Mesenchymal stem cell (in vitro differentiated cells and primary cell): ENCODE measurements at places on chromosomes 6 and 20.
A peak's percentile ranks its signal among the peaks of the same experiment; 100 is the strongest.

- no peak overlapping the region for H3K27ac ChIP-seq
- DNase-seq: no peak
- H3K36me3 ChIP-seq: no peaks in the 10 kb centered on the region
Observed at GRCh38 chr6:143096403-143096802, 35.7 kb downstream of the AIG1 start.

GRCh38 chr6:149170564-149171452 is 146.7 kb upstream of the TAB2 start:
- no peaks in the 10 kb centered on the region for H3K27me3 ChIP-seq
- H3K4me3 ChIP-seq: no peak overlapping the region
- peaks cover 3% of the 10 kb centered on the region for H3K4me1 ChIP-seq
- H3K27ac ChIP-seq: no peak overlapping the region
- DNase-seq: no peak
- H3K36me3 ChIP-seq: no peaks in the 10 kb centered on the region

GRCh38 chr20:48541581-48542071 is 286.2 kb downstream of the PREX1 start:
- H3K4me3 ChIP-seq: no peak overlapping the region
- no peak overlapping the region for H3K27ac ChIP-seq
- peaks cover 72% of the 10 kb centered on the region for H3K27me3 ChIP-seq
- DNase-seq: no peak
- H3K36me3 ChIP-seq: no peaks in the 10 kb centered on the region
- peaks cover 10% of the 10 kb centered on the region for H3K4me1 ChIP-seq

- no peaks in the 10 kb centered on the region for H3K4me1 ChIP-seq
- no peaks in the 10 kb centered on the region for H3K36me3 ChIP-seq
- H3K4me3 ChIP-seq: no peak overlapping the region
- DNase-seq: no peak
- no peaks in the 10 kb centered on the region for H3K27me3 ChIP-seq
Observed at GRCh38 chr6:79993012-79993910, 11.2 kb upstream of the TTK start.

GRCh38 chr6:2938632-2939083 is 32.7 kb downstream of the SERPINB6 start:
- peaks cover 2% of the 10 kb centered on the region for H3K4me1 ChIP-seq
- DNase-seq: no peak
- no peaks in the 10 kb centered on the region for H3K27me3 ChIP-seq

- H3K36me3 ChIP-seq: peaks cover 3% of the 10 kb centered on the region
- H3K27me3 ChIP-seq: peaks cover 43% of the 10 kb centered on the region
- H3K4me1 ChIP-seq: peaks cover 2% of the 10 kb centered on the region
- H3K4me3 ChIP-seq: no peak overlapping the region
- no peak for DNase-seq
- H3K27ac ChIP-seq: no peak overlapping the region
Observed at GRCh38 chr6:149950423-149950822, 8.6 kb downstream of the ULBP2 start.

DNA sequence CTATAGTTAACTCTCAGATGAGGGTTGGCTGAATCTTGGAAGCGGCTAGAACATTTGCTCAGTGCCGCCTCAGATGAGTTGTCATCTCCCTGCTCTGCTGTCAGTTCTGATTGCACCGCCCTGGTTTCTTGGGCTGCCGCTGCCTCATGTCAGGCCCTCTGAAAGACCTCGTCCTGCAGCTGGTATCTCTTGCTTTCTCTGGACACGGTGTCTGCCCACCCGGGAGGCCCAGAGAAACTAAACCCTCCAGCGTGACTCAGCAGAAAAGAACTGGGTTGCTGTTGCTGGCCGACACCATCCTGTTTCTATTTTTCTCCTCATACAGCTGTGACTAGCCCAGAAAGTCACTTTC is 355.4 kb downstream of the CD83 start:
- DNase-seq: peak; percentile 53
- H3K4me3 ChIP-seq: no peak overlapping the region
- no peaks in the 10 kb centered on the region for H3K36me3 ChIP-seq
- peak overlapping the region; percentile 21 for H3K27ac ChIP-seq

DNA sequence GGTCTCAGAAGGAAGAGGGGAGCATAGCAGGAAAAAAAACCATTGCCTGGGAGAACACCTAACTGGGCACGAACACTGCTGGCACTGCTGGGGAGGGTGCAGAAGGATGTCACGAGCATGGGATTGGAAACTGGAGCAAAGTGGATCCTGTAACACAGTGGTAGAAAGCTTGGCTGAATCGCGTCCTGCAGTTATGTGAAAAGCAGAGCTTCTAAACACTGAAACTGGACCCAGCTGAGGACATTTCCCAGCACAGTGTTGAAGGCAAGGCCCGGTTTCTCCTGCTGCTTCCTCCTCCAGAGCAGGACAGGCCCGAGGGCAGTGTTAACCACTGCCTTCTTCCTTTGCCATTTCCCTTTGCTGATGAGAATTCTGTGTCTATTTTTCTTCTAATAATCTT is 6.7 kb downstream of the APMAP start:
- H3K27ac ChIP-seq: no peak overlapping the region
- H3K36me3 ChIP-seq: peaks cover 14% of the 10 kb centered on the region
- H3K4me1 ChIP-seq: peaks cover 2% of the 10 kb centered on the region
- H3K27me3 ChIP-seq: no peaks in the 10 kb centered on the region
- H3K4me3 ChIP-seq: no peak overlapping the region

DNA sequence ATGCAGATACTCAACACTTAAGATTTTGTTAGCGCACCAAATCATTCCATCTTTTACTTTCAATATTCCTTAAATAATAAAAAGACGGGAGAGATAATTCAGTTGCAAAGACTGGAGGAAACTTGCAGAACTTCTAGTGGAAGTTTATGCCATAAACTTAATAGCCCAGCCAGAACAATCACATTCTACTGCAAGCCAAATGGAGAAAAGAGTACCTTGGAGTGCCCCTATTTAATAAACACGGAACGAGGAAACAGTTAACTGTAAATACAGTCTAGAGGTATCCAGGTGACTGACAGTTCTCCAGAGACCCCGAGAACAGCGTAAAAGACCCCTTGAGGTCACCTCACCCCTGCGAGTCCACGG is 635 bp downstream of the SLC35B3 start:
- H3K27ac ChIP-seq: peak overlapping the region; percentile 87
- no peaks in the 10 kb centered on the region for H3K36me3 ChIP-seq
- peaks cover 2% of the 10 kb centered on the region for H3K4me1 ChIP-seq
- H3K4me3 ChIP-seq: peak overlapping the region; percentile 99
- no peak for DNase-seq
- no peaks in the 10 kb centered on the region for H3K27me3 ChIP-seq

DNA sequence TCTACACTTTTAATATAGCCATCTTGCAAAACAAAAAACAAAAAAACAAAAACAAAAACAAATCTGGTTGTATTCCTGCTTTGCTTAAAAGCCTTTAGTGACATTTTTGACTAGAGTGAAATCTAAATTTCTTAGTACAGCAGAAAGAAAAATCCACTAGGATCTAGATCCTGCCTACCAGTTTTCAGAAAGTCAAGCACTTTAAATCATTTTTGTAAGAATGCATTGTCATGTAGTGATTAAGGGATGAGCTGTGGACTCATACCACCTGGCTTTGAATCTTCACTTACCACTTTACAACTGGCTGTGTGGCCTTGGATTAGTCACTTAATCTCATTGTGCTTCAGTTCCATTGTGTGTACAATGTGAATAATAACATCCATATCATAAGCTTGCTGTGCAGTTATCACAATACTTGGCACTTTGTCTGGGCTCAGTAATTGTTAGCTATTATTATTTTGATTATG is 4.0 kb downstream of the MKKS start:
- no peak overlapping the region for H3K4me3 ChIP-seq

- DNase-seq: no peak
- H3K36me3 ChIP-seq: no peaks in the 10 kb centered on the region
- no peak overlapping the region for H3K27ac ChIP-seq
- H3K27me3 ChIP-seq: no peaks in the 10 kb centered on the region
Observed at GRCh38 chr6:133539502-133540259, 298.5 kb downstream of the EYA4 start.

DNA sequence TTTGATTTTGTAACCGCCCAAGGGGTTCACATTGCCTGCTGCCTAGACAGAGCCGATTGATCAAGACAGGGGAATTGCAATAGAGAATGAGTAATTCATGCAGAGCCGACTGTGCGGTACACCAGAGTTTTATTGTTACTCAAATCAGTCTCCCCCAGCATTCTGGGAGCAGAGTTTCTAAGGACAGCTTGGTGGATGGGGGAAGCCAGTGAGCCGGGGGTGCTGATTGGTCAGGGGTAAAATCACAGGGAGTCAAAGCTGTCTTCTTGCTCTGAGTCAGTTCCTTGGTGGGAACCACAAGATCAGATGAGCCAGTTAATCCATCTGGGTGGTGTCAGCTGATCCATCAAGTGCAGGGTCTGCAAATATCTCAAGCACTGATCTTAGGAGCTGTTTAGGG is 60.0 kb upstream of the EZR start:
- H3K27ac ChIP-seq: no peak overlapping the region
- peak; percentile 47 for DNase-seq
- no peaks in the 10 kb centered on the region for H3K27me3 ChIP-seq
- no peak overlapping the region for H3K4me3 ChIP-seq

- peaks cover 46% of the 10 kb centered on the region for H3K27me3 ChIP-seq
- H3K4me3 ChIP-seq: no peak overlapping the region
- no peak overlapping the region for H3K27ac ChIP-seq
- peaks cover 2% of the 10 kb centered on the region for H3K4me1 ChIP-seq
- DNase-seq: no peak
Observed at GRCh38 chr20:44071526-44072111, 115.4 kb downstream of the JPH2 start.

DNA sequence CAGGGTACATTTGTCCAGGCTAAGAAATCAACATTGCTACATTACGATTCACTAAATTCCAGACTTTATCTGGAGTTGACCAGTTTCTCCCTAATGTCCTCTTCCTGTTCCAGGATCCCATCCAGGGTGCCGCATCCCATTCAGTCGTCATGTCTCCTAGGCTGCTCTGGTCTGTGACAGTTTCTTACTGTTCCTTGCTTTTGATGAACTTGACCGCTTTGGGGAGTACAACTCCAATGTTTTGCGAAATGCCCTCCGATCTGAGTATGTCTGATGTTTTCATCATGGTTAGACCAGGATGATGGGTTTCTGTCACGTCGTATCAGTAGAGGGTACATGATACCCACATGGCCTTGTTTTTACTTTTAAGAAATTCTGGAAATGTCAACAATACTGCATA is 62.2 kb downstream of the CTCFL start:
- H3K4me1 ChIP-seq: peaks cover 5% of the 10 kb centered on the region
- no peak overlapping the region for H3K4me3 ChIP-seq
- H3K27me3 ChIP-seq: peaks cover 71% of the 10 kb centered on the region
- no peak for DNase-seq

- H3K4me1 ChIP-seq: no peaks in the 10 kb centered on the region
- H3K27me3 ChIP-seq: no peaks in the 10 kb centered on the region
- H3K36me3 ChIP-seq: no peaks in the 10 kb centered on the region
Observed at GRCh38 chr6:95882371-95882770, 133.4 kb upstream of the FUT9 start.

GRCh38 chr6:49233483-49233882 is 229.6 kb downstream of the MMUT start:
- H3K27ac ChIP-seq: no peak overlapping the region
- no peak for DNase-seq
- H3K36me3 ChIP-seq: no peaks in the 10 kb centered on the region
- no peak overlapping the region for H3K4me3 ChIP-seq

GRCh38 chr6:12185081-12185673 is 105.0 kb upstream of the EDN1 start:
- no peak for DNase-seq
- H3K27ac ChIP-seq: no peak overlapping the region
- H3K4me3 ChIP-seq: no peak overlapping the region
- H3K36me3 ChIP-seq: no peaks in the 10 kb centered on the region
- no peaks in the 10 kb centered on the region for H3K4me1 ChIP-seq
- no peaks in the 10 kb centered on the region for H3K27me3 ChIP-seq

DNA sequence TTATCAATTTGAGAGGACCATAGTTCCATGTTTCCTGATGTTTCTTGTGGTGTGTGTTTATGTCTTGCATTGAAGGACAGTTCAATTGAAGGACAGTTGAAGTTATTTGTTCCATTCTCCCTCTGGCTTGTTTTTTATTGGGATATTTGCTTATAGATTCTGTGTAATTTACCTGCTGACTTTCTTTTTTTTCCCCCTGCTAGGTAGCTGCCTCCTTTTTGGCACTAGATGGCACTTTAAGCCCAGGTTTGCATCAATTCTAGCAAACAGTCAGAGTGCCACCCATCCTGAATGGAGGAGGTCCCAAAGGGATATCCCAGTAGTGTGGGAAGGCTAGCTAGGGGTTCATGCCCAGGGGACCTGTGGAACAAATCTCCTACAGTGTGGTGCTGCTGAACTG is 78.1 kb downstream of the CFAP61 start:
- no peaks in the 10 kb centered on the region for H3K4me1 ChIP-seq
- no peak overlapping the region for H3K4me3 ChIP-seq
- no peaks in the 10 kb centered on the region for H3K36me3 ChIP-seq
- DNase-seq: peak; percentile 1
- no peaks in the 10 kb centered on the region for H3K27me3 ChIP-seq
- H3K27ac ChIP-seq: no peak overlapping the region

DNA sequence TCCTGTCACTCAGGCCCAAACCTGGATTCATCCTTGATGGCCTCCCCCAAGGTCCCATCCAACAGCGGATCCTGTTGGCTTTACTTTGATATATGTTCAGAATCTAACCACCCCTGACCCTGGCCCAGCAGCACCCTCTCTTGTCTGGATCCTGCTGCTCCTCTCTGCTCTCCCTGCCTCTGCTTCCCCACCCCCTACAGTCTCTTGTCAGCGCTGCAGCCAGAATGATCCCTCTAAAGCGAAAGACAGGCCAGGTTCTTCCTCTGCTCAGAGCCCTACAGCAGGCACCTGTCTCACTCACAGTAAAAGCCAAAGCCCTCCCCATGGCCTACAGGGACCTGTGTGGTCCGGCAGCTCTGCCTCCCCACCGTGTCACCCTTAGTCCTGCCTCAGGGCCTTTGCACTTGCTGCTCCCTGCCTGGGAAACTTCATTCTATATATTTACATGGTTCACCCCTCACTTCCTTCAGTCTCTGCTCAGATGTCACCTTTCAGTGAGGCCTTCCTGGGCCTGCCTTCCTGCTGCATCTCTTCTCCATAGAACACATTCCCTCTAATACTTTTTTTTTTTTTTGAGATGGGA is 37.4 kb upstream of the KCNB1 start:
- H3K36me3 ChIP-seq: peaks cover 42% of the 10 kb centered on the region
- DNase-seq: no peak
- no peak overlapping the region for H3K27ac ChIP-seq

- DNase-seq: no peak
- no peak overlapping the region for H3K4me3 ChIP-seq
- H3K27ac ChIP-seq: no peak overlapping the region
- H3K4me1 ChIP-seq: peaks cover 23% of the 10 kb centered on the region
- no peaks in the 10 kb centered on the region for H3K27me3 ChIP-seq
Observed at GRCh38 chr20:23150304-23151007, 64.3 kb upstream of the CD93 start.

GRCh38 chr6:47301441-47301840 is 8.3 kb downstream of the TNFRSF21 start:
- H3K36me3 ChIP-seq: no peaks in the 10 kb centered on the region
- H3K4me1 ChIP-seq: peaks cover 8% of the 10 kb centered on the region
- H3K27me3 ChIP-seq: no peaks in the 10 kb centered on the region
- H3K27ac ChIP-seq: no peak overlapping the region
